ENCODE measurements at places on chromosomes 16 and 17.
A peak's percentile ranks its signal among the peaks of the same experiment; 100 is the strongest.

GRCh38 chr17:80812362-80813088 lies 179.1 kb upstream of the CHMP6 start:
- DNase-seq: no peak

DNA sequence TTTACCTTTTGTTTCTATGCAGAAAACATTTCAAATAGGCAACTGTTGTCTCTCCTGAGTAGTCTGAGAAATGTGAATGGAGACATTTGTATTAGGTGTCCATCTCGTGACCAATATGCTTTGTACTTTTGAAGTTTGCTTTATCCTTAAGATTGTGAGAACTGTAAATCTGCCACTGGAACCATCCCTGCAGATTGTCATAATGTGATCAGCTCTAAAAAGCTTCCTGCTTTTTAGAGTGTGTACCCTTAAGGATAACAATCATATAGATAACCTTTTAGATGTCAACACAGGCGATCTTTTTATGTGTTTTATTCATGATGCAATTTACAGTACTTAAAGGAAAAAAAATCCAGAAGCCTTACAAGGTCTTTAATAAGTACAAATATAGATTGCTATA lies 63.5 kb downstream of the PRKCA start:
- no peak for DNase-seq

DNA sequence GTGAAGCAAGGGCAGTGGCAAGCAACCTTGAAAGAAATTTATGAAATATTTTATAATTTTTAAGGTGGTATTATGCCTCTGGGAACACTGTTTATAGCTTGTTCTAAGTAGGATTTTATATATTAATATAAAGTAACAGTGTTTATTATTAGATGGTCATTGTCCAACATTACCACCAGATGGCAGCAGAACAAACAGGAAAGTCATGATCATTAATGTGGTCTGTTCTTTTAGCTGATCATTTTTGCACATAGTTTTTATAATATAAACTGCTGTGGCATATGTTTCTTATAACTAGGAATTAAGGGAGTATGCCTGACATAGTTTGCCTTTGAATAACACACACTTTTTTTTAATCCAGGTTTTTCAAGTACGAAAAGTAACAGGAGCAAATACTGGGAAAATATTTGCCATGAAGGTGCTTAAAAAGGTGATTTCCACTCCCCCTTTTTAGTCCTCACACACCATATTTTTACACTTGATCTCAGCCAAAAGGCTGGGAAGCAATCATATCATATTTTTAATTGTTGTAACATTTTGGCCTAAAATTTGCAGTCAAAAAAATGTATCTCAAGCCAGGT lies 21.4 kb downstream of the RPS6KB1 start:
- peak; percentile 63 for DNase-seq

DNA sequence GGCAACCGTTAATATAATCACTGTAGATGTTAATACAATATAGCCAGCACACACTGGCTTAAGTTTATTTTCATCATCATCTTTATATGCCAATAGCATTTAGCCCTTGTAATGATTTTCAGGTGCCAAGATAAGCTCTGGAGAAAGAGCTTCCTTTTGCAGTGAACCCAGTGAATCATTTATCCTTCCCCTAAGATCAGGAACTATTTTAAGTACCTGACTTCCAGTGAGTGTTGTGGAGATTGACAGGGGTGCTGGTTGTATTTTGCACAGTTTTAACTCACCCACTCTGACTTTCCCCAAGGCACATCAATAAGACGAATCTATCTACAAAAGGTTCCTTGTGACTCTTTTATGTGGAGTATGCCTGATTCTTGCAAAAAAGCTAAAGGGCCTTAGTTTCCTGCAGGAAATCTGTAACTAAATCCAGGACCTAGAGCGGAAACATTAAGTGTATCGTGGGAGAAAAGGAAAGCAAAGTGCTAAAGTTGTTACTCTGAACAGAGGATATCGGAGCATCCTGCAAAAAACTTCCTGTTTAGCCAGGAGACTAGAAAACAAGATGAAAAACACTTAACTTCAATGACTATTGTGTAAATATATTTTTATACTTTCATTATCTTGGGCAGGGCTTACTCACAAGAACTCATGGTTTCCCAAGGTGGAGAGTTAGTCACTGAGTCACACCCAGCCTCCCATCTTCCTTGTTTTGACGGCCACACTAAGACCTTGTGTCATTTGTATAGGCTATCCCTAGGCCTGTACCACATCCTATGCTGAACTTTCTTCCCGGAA lies 183.6 kb downstream of the MAP2K6 start:
- peak; percentile 87 for DNase-seq

- DNase-seq: no peak
Observed at GRCh38 chr16:23757937-23758619, 3.3 kb downstream of the CHP2 start.

DNA sequence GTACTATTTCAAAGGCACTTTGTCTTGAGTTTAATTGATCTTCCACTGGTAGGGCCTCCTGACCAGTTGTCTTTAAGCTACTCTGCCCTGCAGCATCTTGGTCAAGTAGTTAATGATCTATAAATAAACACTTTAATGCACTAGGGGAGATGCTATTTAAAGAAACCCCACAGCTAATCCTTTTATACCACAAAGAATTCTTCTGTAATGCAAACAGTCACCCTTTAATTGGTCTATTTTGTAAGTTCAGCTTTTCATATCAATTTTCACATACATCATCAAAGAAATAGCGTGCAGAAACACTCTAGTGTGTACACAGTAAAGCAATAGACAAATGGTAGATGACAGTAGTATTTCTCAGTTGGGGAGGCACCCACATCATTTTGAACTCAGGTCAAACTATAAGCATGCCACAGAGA lies 70.3 kb downstream of the PMP22 start:
- no peak for DNase-seq

GRCh38 chr16:23245268-23245667 lies 56.8 kb upstream of the SCNN1B start:
- DNase-seq: no peak

DNA sequence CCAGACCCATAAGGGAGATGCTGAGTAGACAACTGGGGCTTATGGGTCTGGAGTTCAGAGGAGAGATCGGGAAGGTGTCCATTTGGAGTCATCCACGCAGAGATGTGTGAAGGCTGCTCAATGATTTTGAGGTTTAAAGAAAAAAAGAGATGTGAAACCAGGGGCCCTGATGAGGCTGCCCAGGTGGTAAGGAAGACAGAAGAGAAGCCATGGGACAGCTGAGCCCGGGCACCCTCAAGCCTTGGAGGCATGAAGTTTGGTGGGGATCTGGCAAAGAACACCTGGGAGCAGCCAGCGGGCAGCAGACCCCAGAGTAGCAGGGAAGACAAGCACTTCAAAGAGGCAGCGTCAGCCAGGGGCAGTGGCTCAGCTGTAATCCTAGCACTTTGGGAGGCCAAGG lies 20.8 kb upstream of the MYO15B start:
- DNase-seq: no peak

GRCh38 chr16:9071377-9071776 lies 20.1 kb upstream of the HAPSTR1 start:
- no peak for DNase-seq

- no peak for DNase-seq
Observed at GRCh38 chr16:67255553-67256221, 6.9 kb downstream of the SLC9A5 start.

GRCh38 chr16:16092925-16093627 lies 130.2 kb downstream of the ABCC6 start:
- no peak for DNase-seq

GRCh38 chr16:58307583-58308312 lies 12.9 kb upstream of the PRSS54 start:
- DNase-seq: no peak

GRCh38 chr17:9434642-9435057 lies 141.0 kb downstream of the STX8 start:
- DNase-seq: no peak

GRCh38 chr17:65181237-65182061 lies 44.3 kb downstream of the RGS9 start:
- DNase-seq: no peak

- peak; percentile 53 for DNase-seq
Observed at GRCh38 chr17:7825206-7825990, 8.6 kb upstream of the KDM6B start.

DNA sequence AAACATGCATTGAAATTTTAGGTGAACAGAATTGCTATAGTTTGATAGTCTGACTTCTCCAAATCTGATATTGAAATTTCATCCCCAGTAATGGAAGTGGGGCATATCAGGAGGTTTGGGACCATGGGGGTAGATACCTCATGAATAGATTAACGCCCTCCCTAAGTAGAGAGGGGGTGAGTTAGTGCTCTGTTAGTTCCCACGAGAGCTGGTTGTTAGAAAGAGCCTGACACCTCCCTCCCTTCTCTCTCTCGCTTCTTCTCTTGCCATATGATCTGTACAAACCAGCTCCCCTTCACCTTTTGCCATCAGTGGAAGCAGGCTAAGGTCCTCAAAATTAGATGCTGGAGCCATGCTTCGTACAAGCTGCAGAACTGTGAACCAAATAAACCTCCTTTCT lies 78.8 kb downstream of the BRIP1 start:
- no peak for DNase-seq

DNA sequence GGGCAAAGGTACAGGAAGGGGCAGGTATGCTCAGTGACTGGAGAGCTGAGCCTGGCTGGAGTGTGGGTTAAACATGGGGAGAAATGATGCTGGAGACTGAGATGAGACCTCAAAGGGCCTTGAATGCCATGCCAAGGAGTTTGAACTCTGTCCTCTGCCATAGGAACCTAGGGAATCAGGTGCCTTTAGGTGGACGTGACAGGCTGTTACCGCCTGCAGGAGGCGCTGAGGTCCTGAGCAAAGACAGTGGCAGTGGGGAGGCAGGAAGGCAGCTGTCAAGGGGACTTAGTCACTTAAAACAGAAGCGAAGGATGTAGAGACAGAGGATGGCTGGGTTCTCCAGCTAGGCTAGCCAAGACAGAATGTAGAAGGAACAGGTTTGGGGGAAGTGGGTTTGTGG lies 9.1 kb downstream of the PSMB3 start:
- peak; percentile 58 for DNase-seq

DNA sequence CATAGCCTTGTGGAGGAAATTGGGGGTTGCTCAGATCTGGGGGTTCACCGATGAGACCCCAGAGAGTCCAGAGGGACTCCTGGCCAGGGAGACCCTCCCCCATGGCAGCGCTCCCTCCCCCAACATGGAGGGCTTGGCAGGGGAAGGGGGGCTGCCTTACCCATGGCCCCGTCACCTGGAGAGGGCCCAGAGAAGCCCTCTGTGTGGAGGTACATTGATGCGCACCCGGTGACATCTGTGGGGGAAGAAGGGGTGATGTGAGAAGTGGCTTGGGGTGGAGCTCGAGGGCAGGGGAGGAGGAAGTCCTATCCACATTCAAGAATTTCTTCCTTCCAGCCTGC lies 16.2 kb downstream of the ETV4 start:
- DNase-seq: no peak

DNA sequence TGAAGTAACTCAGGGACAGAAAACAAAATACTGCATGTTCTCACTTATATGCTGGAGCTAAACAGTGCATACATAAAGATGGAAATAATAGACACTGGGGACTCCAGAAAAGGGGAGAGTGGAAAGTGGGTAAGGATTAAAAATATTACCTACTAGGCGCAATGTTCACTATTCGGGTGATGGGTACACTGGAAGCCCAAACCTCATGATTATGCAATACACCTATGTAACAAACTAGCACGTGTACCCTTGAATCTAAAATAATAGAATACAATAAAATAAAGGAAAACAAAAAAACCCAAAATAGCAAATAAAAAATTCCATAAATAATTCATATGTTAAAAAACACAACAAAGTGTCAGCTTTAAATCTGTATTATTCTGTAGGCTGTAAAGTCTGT lies 56.9 kb downstream of the MAP2K6 start:
- no peak for DNase-seq

GRCh38 chr17:78558181-78558850 lies 18.9 kb downstream of the DNAH17 start:
- no peak for DNase-seq

DNA sequence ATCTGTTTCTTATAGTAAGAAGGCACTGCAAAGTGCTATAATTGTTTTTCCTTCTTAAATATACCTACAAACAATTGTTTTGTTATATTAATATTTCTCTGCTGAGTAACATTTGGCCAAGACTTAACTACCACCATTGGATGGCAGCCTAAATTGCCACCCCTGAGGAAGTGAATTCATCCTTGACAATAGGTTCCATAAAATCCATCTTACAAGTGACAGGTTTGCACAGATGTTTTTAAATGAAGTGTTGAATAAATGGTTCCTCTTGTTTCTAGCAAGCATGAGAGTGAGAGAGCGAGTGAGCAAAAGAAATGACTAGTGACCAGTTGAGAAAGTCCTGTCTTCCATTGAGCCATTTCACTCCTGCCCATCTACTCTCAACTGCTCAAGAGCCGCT lies 8.3 kb upstream of the MPHOSPH6 start:
- no peak for DNase-seq

GRCh38 chr16:88472637-88473205 lies 19.6 kb downstream of the ZFPM1 start:
- DNase-seq: peak; percentile 50
